ENCODE measurements at places on chromosomes 3 and 15.

- DNase-seq, result no peak
These were observed 14.2 kb upstream of the NRROS start for GRCh38 chr3:196625331-196625730.

- DNase-seq, result peak; percentile 88
These were observed at the start of gene EIF3J for GRCh38 chr15:44536962-44537734. TSS of gene EIF3J (plus strand) at chr15:44537147. CDS start at chr15:44537195, 48 bp downstream.

GRCh38 chr15:51667478-51667877 is 13.8 kb upstream of the SCG3 start:
- no peak for DNase-seq

DNA sequence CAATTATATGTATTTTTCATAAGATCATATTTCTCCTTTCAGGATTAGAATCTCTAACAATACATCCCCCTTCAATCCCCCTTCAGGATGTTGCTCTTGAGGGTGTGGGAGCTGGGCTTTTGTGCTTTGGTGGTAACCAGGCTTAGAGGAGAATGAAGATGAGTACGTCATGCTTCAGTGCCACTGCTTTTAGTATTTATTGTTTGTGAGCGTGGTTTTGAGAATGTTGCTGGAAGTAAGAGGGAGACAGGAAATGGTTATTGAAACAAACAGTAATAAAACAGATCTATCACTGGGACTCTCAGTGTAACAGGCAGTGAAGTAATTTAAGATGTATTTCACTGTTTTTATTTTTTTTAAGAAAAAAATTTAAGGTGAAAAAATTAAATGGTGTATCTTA is 35.3 kb downstream of the GBE1 start:
- DNase-seq, result no peak

- DNase-seq, result no peak
These were observed 8.6 kb upstream of the ADAM10 start for GRCh38 chr15:58758141-58758540.

- DNase-seq, result no peak
These were observed 119.3 kb downstream of the SERPINI1 start for GRCh38 chr3:167854846-167855245.

DNA sequence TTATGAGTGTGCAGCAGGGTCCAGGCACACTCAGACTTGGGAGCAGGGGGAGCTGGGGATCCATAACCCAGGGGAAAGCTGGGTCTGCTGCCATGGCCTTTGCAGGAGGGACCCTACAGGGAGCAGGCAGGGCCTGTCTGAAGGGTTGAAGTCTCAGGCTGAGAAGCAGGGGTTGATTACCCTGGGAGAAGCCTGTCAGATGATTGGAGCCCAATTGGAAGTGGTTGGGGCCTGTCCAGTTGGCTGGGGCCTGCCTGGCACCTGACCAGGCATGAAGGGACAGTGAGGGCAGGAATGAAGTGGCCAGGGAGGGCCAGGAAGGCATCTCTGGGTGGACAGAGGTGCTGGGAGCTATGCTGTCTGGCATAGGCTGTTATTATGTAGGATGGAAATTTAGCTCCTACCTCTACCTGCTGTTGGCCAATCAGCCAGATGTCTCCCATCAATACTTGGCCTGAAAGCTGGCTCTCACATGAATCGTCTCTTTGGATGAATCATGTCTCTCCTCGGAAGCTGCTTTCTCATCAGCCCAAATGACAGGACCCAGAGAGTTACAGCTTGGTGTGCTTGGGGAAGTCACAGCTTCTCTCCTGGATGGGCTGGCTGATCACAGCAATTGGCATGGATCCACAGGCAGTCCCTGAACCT is 27.4 kb upstream of the SLCO2A1 start:
- no peak for DNase-seq

DNA sequence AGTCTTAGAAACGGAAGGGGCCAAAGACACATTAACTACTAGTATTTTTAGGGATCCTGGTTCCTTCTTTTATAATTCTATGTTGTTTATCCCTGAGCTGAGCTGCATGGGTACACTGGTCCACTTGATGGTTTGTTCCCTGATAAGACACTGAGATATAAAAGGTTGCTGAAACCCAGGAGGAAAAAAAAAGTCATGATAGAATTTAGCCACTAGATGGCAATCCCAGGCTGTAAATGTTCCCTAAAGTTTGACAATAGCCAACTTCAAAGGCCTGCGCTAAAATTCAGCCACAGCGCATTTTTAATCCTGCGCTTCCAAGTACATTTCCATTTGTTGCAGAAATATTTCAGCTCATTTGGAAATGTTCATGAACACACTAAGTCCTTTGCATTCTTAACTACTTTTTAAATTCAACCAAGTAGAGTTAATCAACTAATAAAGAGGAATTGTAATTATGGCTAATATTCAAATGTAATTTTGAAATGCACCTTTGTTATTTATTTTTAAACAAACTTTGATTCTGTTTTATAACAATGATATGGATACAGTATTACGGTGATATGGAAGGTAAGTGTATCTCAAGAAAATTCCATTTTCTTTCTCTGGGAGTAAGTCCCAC is 249.3 kb upstream of the FEZF2 start:
- no peak for DNase-seq

DNA sequence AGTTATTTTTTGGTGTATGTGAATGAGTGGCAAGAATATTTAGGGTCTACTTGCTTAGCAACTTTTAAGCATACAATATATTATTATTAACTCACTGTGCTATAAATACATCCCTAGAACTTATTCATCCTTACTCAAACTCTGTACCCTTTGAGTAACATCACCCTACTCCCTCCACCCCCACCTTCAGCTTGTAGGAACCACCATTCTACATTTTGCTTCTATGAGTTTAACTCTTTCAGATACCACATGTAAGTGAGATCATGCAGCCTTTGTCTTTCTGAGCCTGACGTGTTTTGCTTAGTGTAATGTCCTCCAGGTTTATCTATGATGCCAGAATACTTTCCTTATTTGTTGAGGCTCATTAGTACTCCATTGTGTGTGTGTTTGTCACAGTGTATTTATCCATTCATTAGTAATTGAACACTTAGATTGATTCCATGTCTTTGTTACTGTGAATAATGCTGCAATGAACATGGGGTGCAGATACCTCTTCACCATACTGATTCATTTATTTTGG is 526.9 kb downstream of the PYDC2 start:
- DNase-seq, result no peak

GRCh38 chr3:57805674-57806073 is 49.6 kb downstream of the SLMAP start:
- DNase-seq, result peak; percentile 18

- no peak for DNase-seq
These were observed at the start of gene ADAMTSL3 for GRCh38 chr15:83653639-83654378. TSS of gene ADAMTSL3 (plus strand) at chr15:83654123. CDS start at chr15:83655762, 1,639 bp downstream.

DNA sequence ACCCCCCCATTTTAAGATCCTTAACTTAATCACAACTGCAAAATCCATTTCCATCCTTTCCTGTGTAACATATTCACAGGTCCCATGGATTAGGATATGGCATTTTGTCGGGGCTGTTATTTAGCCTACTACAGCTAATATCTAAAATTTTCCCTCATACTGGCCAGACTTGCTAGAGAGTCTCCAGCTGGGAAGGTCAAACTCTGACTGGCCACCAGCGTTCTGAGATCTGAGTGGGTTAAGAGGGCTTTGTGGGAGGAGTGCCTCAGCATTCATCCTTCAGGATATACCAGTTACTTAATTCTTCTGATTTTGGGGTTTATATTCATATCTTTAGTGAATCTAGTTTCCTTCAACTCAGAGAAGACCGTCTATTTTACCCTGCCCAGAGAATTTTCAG is 17.7 kb downstream of the TM4SF18 start:
- DNase-seq, result no peak

- no peak for DNase-seq
These were observed 146.0 kb downstream of the ADAMTS9 start for GRCh38 chr3:64541803-64542202.

GRCh38 chr15:47711655-47712054 is 5.7 kb upstream of the SEMA6D start:
- DNase-seq, result no peak

GRCh38 chr3:37129871-37130270 is 44.5 kb downstream of the LRRFIP2 start:
- no peak for DNase-seq

DNA sequence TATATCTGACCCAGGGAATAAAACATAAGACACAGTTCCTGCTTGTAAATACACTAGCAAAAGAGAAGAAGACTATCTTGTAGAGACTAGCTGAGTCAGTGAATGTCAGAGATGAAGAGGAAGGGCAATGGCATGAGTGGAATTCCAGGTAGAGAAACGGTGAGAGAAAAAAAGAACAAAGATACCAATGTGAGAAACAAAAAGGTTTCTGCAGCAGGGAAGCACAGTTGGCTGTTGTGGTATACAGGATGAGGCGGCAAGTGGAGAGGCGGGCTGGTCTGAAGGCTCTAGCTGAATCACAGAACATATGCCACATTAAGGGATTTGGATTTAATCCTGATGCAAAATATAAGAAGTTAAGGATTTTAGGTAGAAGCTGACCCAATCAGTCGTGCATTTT is 17.1 kb upstream of the TASOR start:
- DNase-seq, result no peak

DNA sequence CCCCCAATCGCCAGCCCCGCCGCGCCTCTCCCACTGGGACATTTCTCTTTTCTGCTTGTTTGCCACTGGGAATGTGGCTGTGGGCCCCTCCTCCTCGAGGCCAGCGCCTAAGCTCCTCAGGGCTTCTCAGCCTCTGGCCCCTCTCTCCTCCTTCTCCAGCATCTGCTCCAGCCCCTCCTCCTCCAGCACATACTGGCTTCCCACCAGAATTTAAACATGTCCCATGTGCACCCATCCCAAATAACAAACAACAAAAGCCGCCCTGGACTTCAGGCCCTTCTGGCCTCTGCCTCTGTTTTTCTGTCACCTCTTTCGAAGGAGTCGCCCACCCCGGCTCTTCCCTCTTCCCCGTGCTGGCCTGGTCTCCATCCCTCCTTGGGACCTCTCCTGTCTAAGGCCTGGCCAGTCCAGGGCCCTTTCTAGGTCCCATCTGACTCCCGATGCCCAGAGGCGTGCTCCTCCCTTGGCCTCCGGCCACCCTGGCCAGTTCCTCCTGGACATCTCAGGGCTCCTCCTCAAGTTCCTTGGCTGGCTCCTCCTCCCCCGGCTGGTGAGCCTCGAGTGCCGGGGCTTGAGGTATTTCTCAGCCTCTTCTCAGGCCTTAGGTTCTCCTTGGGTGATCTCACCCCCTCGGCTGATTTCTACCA is 94.6 kb upstream of the SLC6A6 start:
- no peak for DNase-seq

DNA sequence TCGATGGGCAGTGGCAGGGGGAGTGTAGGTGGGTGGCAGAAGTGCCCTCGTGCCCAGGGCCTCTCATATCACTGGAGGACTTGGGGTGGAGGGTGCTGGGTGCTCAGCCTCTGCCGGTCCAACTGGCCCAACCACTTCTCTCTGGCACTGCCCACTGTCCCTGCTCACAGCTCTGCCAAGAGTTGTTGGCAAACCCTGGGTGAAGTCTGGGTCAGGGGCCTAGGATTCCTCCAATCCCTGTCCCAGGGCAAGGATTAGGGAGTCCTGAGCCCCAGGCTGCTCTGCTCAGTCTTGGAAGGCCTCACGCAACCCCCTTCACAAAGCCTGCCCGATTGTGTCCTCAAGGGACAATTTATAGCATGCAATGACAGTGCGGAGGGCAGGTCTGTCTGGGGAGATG is 5.2 kb upstream of the PRKCD start:
- DNase-seq, result no peak

- no peak for DNase-seq
These were observed 11.9 kb downstream of the CXCR6 start for GRCh38 chr3:45955017-45955647.

- DNase-seq, result no peak
These were observed 271.6 kb downstream of the ERC2 start for GRCh38 chr3:56196700-56197099.

DNA sequence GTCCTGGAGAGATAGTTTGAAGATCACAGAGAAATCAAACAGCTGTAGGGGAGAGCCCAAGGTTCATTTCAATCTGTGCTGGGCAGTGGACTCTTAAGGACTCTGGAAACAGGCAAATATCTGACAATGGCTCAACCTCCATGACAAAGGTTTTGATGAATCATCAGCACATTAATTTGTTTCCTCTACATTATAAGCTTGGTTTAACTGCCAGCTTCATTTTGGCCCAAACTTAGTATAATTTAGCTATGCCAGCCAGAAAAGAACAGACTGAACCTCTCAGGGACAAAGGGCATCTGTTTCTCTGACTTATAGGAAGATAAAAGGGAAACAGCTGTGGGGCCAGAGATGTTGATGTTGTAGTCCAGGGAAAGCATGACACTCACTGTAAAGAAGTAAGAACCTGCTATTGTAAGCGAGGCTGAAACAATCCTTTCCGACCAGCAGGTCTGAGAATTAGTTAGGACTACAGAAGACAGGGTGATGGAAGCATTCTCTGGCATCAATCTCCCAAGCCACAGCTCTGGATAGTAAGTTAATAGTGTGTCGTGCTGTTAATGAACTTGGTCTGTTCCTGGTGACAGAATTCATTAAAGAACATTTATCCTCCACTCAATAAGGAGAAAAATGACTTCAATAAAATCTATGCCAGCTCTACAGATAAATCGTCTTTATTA is 110.1 kb downstream of the KCNMB2 start:
- DNase-seq, result no peak

Data from activated CD4-positive, alpha-beta T cell treated with anti-CD3 and anti-CD28 coated beads for 24 hours (primary cell).